ENCODE measurements at places on chromosomes 6 and 20.

- DNase-seq, result no peak
Observed at GRCh38 chr20:36214684-36215256, 21.5 kb upstream of the AAR2 start.

DNA sequence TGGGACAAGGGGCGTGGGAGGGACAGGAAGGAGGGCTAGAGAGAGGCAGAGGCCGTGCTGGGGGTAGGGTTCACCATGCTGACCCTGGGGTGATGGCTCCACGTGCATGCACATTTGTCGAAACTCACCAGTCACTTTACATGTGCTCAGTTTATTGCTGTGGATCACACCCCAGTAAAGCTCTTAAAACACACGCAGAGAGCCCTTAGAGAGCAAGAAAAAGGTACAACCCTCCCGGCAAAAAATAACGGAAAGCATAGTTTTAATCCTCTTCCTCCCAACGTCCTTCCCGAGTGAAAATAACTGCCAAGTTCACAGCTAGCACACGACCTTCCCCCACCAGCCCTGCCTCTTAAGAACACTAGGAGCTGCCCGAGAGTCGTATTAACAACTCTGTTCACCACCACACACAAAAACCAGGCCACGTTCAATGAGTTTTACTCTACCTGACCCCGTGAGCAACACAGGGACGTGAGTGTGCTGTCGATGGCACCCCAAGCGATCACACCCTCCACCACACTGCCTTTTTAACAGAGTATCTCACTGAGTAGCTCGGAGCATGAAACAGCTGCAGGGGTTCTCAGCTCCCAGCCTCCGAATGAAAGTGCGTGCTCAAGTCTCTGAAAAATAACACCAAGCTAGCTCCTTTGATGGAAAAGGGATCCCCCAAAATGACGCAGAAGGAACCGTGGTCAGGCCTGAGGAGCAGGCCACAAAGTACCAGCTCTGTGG is 39.7 kb downstream of the TAF4 start:
- no peak for DNase-seq

GRCh38 chr6:119445666-119446065 is 96.1 kb upstream of the MAN1A1 start:
- no peak for DNase-seq

GRCh38 chr6:22949967-22950366 is 380.6 kb downstream of the HDGFL1 start:
- no peak for DNase-seq

GRCh38 chr6:81166770-81167169 is 585.7 kb downstream of the TENT5A start:
- no peak for DNase-seq

DNA sequence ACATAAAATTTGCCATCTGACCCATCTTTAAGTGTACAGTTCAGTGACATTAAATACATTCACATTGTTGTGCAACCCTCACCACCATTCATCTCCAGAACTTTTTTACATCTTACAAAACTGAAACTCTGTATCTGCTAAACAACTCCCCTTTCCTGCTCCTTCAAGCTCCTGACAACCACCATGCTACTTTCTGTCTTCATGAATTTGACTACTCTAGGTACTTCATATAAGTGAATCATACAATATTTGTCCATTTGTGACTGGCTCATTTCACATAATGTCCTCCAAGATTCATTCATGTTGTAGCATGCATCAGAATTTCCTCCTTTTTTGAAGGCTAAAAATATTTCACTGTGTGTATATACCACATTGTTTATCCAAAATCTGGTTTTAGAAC is 86.9 kb upstream of the SMLR1 start:
- DNase-seq, result no peak

DNA sequence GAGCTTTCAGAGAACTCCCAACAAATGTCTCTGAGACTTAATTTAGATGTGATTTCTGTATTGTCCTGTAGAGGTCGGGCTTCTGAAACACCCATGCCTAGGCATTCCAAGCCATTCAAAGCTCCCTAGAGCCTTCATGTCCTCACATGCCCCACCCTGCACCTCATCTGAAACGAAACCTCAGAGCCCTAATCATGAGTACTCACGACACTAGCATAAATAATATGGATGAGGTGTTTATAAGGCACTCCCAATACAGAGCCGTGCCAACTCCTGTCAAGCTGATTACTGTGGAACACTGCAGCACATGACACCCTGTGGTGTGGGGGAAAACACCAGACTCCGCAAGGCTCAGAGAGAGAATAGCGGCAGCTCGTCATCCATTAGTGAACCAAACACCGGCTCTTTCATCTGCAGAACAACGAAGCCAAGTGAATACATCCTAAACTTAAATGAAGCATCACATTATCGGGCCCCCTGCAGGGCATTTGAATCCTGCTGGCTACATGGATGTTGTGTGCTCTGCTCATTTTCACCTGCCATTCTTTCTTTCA is 83.8 kb downstream of the FNDC1 start:
- DNase-seq, result peak; percentile 15

GRCh38 chr20:24448170-24448569 is 21.3 kb upstream of the SYNDIG1 start:
- DNase-seq, result no peak

DNA sequence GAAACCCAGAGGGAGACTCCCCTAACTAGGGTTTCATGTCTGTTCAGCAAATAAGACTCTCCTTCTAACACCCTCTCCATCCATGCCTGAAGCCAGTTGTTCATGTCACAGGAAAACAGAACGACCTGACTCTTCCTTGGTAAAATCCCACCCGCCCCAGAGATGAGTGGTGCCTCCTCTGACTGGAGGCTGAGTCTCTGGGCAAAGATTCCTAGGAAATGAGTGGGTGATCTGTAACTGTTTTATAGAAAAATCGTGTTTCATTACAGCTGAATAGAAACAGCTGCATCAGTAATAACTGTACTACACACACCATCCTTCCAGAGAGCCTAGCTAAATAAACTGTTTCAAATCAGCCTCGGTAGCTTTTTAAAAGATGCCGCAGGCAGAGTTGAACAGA is 37.4 kb upstream of the MRPS10 start:
- no peak for DNase-seq

GRCh38 chr6:119296036-119297035 is 53.2 kb downstream of the MAN1A1 start:
- no peak for DNase-seq

- DNase-seq, result no peak
Observed at GRCh38 chr6:44672841-44673240, 285.3 kb downstream of the CDC5L start.

GRCh38 chr6:167906899-167907298 is 80.2 kb downstream of the AFDN start:
- DNase-seq, result no peak

DNA sequence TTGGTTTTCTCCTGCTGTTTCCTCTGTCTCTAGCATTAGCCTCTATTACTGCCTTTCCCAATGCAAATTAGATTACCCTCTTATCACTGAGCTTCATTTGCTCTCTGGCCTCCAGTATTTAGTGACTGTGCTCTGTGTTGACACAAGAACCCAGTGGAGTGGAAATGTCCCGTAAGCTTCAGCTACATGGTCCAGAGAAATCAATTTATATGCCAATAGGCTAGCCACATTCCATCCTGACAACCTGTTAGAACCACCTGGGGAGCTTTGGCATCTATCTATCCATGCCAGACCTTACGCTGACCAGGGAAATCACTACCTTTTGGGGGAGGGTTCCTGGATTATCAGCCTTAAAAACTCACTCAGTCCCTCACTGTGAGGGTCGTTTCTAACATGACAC is 459.6 kb downstream of the UTRN start:
- no peak for DNase-seq

- DNase-seq, result no peak
Observed at GRCh38 chr20:57786304-57786932, 76.6 kb upstream of the PMEPA1 start.

DNA sequence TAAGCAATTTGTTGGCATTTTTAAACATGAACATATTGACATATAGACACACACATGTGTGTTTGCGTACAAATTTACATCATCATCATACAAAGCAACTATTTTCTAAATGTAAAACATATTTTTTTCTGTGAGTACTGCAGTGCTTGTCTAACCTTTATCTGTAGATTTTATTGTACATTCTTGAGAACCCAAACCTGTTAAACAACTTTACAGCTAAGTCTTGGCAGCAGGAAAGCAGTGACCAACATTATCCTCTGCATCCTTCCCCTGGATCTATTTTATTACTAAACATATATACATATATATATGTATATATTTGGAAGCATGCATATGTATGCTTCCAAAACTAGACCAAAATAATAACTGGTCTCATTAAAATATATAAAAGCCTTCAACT is 10.4 kb upstream of the PLCB1 start:
- DNase-seq, result no peak

DNA sequence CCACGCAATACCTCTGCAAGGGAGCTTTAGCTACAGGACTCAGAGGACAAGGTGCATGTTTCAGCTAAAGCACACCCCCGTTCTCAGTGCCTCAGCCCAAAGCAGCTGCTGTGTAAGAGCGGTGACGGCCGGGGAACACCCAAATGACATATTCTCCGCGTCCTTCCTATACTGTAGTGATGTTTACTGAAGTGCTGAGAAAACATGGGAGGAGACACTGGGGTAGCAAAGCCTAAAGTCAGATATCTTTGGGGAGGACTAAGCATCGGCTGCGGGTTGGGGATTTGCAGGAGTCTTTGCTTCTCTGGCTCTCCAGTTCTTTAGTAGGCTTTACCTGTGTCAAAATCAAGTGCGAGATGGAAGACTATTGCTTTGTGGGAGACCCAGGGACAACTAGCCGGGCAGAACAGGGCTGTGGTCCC is 1.7 kb downstream of the SLC22A23 start:
- no peak for DNase-seq

DNA sequence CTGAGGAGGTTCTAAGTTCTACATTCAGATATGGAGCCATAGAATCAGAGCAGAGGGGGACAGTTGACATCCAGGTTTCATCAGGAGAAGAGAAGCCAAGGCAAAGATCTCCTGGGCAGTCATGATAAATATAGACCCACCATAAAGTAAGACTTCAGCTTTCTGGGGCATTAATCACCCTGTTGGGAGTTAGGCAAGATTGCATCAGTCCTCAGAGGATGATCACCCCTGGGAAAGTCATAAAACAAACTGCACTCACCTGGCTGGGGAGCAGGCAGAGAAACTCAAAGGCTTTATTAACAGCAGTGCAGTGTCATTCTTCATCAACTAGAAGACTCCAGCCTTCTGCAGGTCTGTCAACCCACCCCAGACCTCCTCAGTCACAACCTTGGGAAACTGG is 301.3 kb upstream of the JARID2 start:
- no peak for DNase-seq

- DNase-seq, result no peak
Observed at GRCh38 chr20:17202673-17203072, 24.2 kb upstream of the PCSK2 start.

- no peak for DNase-seq
Observed at GRCh38 chr6:10556589-10556988, 35.4 kb downstream of the GCNT2 start.

DNA sequence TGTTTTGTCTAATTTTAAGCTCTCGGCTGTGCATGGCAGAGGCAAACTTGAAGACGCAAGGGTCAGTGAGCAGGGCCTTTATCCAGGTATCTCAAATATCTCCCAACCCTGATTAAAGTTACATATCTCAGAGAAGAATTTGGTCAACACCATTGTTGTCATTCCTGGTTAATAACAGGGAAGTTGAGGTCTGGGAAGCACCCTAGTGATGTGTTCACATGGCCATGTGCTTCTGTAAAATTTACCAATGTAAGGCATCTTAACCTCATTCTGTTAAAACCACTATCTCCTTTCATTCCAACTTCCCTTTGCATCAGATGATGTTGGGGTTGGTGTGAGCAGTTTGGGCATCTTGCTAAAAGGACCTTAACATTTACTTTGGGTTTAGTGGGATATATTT is 4.0 kb upstream of the FAM110A start:
- no peak for DNase-seq

- no peak for DNase-seq
Observed at GRCh38 chr20:50256577-50256976, 65.9 kb downstream of the CEBPB start.

- DNase-seq, result no peak
Observed at GRCh38 chr6:25706314-25707014, 48.1 kb upstream of the SLC17A4 start.

GRCh38 chr6:10381830-10382208 is 33.1 kb downstream of the TFAP2A start:
- DNase-seq, result no peak

- no peak for DNase-seq
Observed at GRCh38 chr6:123016431-123017103, 20.5 kb downstream of the CLVS2 start.

DNA sequence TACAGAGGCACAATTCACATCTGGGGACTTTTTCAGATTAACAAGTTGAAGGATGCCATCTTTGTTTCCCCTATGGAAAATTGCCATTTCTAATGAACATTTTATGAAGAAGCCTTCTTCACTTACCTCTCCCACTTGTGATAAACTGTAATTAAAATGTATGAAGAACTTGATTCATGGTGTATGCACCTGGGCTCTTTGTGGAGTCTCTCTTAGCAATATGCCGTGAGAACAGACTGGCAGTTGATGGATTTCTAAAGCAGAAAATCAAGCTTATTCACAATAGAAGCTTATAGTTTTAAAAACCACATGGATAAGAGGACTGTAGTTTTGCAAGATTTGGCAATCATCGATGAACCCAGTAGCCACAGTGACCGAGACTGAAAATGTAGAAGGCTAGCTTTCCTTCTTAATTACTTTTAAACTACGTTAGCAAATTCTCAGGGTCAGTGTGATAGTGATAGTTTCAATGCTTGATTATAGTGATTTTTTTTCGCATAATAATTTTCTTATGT is 270.6 kb downstream of the PRL start:
- no peak for DNase-seq

GRCh38 chr6:45026003-45026516 is 302.1 kb upstream of the RUNX2 start:
- no peak for DNase-seq

DNA sequence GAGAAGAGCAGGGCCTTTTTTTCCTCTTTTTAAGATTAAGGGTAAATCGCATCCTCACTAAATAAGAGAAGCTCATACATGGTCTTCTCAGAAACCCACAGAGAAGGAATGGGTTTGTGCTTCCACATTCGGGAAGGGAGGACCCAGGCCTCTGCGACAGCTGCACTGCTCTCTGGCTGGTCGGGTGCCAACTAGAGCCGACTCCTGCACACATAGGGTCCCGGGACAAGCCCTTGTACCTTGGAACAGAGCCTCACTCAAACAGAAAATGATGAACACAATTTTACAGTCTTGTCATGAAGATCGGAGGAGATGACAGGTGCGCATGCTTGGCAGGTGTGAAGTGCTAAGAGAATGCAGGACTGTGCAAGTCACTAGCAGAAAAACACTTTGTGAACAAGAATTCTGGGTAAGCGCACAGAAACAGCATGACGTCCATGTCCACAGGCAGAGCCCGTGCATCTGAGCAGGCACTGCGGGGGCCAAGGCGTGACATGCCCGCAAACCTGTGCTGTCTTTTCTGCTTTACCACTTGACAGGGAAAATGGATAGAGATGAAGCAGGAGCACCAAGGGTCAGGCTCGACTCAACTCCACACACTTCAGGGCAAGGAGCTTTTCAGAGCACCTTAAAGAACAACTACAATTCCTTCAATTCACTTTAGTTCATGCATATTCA is 101.0 kb upstream of the MPC1 start:
- no peak for DNase-seq

GRCh38 chr6:112305795-112306564 is 41.1 kb upstream of the RFPL4B start:
- DNase-seq, result no peak

Measured in GOT3 (cell line).